ENCODE measurements at places on chromosomes 2 and 18. TPM values are rescaled to one million over a fixed set of nuclear protein-coding genes. Genes with fewer than 3 reads are reported as not detected.

Gene CCDC195
- total RNA-seq, result not detected

Gene ZBTB7C
- total RNA-seq, result 0.33 TPM

Gene SERPINB10
- total RNA-seq, result not detected

Gene PTH2R
- not detected for total RNA-seq

Gene AQP12B
- not detected for total RNA-seq

Gene FAM237A
- not detected for total RNA-seq

Gene UGT1A3
- not detected for total RNA-seq

Gene L3MBTL4
- 1.3 TPM for total RNA-seq

Gene NT5C1B
- total RNA-seq, result not detected

Gene POTEC
- not detected for total RNA-seq

Data from fibroblast of lung (primary cell).